D341Med (cell line): ENCODE measurements at places on chromosomes 1 and 21.

DNA sequence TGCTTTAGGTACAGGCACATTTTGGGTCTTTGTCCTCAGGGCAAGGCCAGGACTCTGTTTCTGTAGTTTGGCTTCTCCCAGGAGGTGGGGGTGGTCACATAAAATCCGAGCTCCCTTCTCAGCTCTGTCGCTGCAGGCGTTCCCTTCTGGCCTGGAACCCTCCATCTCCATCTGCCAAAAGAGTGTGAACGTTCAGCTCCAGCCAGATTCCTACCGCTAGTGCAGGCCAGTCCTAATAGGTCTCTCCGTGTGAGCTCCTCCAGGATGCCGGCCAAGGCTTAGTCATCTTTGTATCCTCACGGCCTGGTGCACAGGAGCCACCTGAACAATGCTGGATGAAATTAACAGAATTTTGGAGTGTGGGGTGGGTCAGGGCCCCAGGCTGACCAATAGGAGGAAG is 19.9 kb upstream of the KCNA10 start:
- DNase-seq: no peak

- DNase-seq: no peak
Observed at GRCh38 chr1:65844821-65845534, 52.3 kb downstream of the PDE4B start.

DNA sequence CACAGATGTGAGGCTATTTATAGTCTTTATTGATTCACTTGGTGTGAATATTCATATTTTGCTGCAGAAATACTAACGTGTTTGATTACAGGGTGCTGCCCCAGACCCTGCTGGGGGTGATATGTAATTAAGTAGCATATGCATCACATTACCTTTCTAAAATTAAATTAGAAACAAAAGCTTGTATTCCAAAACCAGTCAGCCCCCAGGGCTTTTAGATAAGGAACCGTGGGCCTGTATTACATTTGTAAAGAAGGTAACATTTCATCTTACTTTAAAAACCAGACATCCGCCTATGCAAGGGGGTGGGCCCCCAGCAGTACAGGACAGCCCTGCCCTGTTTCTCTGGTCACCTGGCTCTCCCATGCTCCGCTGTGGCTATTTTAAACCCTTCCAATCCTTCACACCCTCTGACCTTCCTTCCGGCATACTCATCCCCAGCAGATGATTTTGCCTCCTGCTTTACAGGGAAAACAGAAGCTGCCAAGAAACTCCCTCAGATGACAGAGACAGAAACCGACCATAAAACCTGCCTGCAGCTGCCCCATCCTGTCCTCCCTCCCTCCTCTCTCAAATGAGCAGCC is 22.0 kb upstream of the KCNC4 start:
- no peak for DNase-seq

DNA sequence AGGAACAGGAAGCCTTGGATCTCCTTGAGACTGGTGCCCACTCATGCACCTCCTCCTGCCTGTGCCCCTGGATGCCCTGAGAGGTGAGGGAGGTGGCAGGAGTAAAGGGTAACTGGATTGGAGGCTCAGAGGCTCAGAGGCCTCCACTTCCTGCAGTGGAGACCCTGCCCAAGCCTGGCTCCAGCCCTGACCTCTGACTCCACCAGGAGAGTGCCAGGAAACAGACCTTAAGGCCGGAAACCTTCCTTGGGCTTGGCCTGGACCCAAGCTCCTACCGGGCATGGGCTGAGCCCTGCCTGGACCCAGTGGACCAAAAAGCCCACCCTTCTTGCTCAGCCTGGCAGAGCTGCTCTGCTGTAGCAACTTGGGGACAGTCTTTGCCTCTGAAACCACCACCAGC is 15.0 kb upstream of the CELA3B start:
- no peak for DNase-seq

DNA sequence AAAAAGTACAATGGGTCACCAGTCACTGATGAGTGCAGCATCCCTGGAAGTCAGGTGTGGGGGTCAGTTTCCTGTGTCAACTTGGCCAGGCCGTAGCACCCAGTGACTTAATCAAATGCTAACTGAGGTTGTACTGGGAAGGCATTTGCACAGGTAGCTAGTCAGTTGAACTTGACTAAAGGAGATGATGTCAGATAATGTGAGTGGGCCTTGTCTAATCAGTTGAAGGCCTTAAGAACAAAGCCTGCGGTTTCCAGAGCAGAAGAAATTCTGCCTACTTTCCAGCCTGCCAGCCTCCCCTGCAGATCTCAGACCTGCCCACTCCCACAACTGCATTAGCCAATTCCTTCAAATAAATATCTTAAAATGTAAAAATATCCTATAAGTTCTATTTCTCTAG is 57.1 kb downstream of the ERG start:
- no peak for DNase-seq

GRCh38 chr1:5526385-5526750 is 465.9 kb downstream of the NPHP4 start:
- DNase-seq: peak; percentile 10

DNA sequence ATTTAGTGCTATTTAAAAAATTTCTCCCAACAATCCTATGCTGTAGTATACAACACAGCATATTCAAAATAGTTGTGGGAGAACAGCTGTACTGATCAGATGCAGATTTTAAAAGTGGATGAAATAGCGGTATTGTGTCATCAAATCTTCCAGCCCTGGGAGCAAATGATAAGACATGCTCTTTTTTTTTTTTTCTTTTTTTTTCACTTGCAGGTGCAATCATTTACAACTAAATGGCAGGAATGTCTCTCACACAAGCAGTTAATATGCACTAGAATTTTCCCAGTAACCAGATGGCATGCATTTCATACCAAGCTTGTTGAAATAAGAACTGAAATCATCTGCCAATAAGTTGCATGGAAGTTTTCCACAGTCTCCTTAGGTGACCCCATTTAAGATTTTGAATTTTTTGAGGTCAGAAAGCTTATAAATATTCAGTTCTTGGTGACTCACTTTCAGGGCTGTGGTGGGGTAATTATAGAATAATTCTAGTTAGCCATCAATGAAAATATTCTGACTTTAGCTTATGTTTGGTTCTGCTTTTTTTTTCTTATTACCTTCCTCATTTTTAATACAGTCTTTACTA is 623.9 kb upstream of the NR5A2 start:
- no peak for DNase-seq

DNA sequence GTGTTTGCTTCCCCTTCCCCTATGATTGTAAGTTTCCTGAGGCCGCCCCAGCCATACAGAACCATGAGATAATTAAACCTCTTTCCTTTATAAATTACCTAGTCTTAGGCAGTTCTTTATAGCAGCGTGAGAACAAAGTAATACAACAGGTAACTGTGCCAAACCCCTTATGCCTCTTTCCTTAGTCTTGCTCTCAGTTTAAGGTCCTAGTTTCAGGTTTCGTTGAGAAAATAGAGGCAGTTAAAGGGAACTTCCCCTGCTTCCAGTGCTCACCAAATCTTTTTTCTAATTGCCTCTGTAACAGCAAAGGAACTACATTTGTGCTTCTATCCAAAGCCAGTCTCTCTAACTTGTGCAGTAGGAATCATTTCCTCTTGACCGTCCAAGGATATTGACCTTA is 164.8 kb downstream of the PATJ start:
- no peak for DNase-seq

DNA sequence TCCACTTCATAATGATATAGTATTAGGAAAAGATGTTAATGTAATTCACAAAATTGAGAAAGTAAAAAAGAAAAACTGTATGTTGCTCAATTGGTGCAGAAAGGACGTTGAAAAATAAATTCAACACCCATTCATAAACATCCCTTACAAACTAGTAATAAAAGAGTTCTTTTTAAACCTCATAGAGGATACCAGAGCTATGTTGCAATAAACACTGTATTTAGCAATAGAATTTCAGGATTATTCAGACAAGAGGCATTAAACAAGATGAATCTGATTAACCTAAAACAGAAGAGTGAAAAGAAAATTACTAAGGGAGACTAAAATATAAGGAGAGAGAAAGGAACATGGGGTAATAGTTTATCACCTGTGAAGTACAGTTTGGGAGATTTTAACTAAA is 154.8 kb downstream of the NTPCR start:
- no peak for DNase-seq

- DNase-seq: no peak
Observed at GRCh38 chr21:17105932-17106331, 406.9 kb upstream of the CXADR start.

DNA sequence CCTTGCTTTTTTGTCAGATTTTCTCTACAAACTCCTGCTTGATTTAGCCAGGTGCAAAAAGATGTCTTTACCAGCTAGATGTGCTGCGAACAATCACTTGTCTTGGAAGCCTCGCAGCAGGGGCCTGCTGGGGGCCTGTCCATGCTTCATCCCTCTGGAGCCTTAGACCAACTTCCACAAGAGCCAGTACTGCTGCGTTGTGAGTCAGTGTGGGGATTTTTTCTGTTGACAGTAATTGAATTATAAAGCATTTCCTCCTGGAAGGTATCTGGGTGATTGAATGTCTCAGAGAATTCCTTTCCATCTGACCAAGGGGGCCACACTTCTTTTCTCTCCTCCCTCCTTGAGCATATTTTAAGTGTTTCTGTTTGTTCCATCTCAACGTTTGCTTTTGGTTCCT is 40.4 kb upstream of the LDLRAP1 start:
- no peak for DNase-seq

DNA sequence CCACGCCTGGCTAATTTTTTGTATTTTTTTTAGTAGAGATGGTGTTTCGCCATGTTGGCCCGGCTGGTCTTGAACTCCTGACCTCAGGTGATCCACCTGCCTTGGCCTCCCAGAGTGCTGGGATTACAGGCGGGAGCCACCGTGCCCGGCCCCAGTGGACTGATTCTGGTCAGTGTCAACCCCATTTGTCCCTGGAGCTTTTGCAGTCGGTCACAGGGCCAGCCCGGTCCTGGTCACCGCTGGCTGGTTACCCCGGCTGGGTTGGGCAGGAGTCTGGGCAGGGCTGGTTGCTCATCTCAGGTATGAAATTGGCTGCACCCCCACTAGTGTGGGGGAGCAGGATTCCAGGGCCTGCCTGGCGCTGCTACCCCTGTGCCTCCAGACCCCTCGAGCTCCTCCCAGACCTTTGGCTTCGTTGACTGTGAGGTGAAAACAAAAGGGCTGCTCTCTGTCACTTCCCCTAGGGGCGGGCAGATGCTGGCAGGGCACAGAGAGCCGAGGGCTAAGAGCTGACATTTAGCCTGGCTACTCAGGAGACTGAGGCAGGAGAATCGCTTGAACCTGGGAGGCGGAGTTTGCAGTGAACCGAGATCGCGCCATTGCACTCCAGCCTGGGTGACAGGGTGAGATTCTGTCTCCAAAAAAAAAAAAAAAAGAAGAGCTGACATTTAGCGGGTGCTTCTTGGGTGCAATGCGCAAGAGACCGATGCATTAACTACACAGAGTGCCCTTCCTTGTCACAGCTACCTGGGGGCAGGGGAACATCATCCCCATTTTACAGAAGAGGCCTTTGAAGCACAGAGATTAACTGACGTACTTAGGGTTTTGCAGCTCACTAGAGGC is 10.6 kb downstream of the TNFRSF1B start:
- DNase-seq: no peak

GRCh38 chr1:63651161-63651701 is 58.0 kb downstream of the PGM1 start:
- no peak for DNase-seq

DNA sequence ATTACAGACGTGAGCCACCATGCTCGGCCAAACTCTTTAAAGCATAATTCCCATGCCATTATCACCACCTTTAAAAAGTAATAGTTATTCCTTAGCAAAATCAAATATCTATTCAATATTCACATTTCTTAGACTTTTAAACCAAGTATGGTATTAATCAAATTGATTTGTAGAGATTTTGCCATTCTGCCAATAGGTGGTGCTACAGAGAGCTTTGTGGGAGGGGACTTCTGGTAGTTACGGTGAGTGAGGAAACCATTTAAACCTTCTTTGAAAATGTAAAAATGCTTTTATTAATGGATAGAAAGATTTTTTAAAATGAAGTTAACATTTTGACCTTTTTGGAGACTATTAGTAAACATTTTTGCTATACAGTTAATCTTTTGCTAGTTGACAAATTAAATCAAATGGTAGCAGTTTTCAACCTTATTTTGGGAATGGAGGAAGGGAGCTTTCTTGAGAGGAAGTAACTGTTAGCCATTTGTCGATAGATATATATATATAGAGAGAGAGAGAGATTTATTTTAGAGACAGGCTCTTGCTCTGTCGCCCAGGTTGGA is 19.3 kb downstream of the IARS2 start:
- peak; percentile 51 for DNase-seq

- DNase-seq: no peak
Observed at GRCh38 chr21:38329162-38329561, 72.4 kb downstream of the KCNJ15 start.

GRCh38 chr21:45164124-45164511 is 89.7 kb downstream of the ADARB1 start:
- no peak for DNase-seq

DNA sequence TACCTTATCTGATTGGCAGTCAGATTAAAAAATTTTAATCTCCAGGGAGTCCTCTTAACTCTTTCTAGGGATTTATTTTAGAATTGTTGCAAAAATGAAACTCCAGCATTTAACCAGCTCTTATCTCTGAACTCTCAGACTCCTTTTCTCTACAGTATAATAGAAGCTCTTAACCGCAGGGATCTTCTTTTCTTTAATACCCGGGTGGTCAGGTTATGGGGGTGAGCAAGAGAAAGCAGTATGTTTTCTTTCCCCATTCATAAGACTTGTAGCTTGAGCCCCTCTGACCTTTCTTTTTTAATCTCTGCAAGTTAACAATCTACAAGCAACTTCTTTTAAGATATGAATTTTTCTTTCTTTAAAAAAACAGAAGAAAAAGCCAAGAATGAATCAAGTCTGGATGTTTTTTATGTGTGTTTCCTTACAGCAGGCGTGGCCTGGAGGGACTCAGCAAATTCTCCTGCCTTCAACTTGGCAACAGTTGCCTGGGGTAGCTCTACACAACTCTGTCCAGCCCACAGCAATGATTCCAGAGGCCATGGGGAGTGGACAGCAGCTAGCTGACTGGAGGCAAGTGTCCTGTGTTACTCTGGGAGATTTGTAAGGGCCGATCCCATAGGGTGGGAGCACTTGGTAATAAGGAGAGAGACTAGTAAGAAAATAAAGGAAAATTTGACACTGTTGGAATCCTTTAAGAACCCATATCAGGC is 13.4 kb upstream of the OLFML3 start:
- DNase-seq: no peak

DNA sequence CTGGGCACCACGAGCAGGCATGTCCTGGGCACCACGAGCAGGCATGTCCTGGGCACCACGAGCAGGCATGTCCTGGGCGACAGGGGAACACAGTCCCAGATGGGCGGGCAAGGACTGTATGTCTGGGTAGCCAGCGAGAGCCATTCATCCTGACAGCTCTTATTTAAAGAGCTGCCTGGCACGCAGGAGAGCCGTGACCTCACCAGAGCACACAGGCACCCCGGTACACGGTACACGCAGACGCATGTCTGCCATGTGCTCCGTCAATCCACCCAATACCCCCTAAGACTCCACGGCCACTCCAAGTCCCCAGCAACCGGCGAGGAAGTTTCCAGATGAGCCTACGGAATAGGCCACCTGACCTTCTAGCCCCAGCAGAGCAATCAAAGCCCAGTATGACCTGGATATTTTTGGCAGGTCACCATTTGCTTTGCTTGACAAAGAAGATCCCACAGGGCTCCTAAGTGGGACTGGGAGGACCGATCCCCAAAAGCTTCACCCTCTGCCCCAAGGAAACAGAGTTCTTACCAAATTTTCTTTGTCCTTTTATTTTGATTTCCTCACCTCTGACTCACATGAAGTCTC is 51.7 kb downstream of the CASZ1 start:
- DNase-seq: no peak

- DNase-seq: no peak
Observed at GRCh38 chr1:185528084-185528676, 206.0 kb upstream of the HMCN1 start.
